ENCODE measurements at places on chromosomes 13 and 19. TPM values are rescaled to one million over a fixed set of nuclear protein-coding genes. Genes with fewer than 3 reads are reported as not detected.
A peak's percentile ranks its signal among the peaks of the same experiment; 100 is the strongest.

Gene ZNF850
- total RNA-seq = 40.7 TPM

Gene REEP6
- 1.4 TPM for total RNA-seq

Gene RGS9BP
- total RNA-seq = not detected

Gene SYNGR4
- total RNA-seq = not detected

Gene GNA15
- 105 TPM for total RNA-seq

GRCh38 chr19:677601-678436, 1.6 kb downstream of the FSTL3 start:
- no peak for DNase-seq

DNA sequence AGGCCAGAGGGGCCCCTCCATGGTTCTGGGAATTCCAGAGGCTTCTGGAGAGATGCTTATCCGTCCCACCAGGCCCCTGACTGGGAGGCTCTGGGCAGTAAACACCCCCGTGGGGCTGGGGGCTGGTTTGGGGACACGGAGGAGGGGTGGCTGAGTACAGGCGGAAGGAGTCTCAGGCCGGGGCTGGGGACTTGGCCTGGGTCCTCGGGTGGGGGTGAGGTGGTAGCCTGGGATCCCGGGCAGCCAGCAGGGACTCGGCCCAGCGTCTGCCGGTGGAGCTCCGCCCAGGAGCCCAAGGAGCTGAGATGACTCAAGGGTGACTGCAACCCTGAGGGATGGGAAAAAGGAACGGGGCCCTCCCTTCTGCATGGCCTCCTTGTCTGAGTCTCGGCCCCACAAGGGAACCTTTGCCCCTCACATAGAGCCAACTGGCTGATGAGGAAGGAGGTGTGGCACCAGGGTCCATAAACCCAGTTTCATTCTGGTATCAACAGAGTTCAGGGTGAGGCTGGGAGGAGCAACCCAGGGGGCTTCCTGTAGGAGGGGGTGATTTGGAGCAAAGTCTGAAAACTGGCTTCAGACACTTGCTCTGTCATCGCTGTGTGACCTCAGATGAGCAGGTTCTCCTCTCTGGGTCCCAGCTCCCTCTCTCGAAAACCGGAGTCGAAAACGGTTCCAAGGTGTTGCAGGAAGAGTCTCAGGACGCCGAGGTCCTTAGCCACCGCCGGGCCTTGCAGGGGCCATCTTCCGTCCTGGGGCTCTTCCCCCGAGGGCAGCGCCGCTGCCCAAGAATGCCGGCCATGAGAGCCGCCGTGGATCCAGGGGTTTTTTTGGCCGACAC, 809 bp downstream of the MISP start:
- DNase-seq = no peak

DNA sequence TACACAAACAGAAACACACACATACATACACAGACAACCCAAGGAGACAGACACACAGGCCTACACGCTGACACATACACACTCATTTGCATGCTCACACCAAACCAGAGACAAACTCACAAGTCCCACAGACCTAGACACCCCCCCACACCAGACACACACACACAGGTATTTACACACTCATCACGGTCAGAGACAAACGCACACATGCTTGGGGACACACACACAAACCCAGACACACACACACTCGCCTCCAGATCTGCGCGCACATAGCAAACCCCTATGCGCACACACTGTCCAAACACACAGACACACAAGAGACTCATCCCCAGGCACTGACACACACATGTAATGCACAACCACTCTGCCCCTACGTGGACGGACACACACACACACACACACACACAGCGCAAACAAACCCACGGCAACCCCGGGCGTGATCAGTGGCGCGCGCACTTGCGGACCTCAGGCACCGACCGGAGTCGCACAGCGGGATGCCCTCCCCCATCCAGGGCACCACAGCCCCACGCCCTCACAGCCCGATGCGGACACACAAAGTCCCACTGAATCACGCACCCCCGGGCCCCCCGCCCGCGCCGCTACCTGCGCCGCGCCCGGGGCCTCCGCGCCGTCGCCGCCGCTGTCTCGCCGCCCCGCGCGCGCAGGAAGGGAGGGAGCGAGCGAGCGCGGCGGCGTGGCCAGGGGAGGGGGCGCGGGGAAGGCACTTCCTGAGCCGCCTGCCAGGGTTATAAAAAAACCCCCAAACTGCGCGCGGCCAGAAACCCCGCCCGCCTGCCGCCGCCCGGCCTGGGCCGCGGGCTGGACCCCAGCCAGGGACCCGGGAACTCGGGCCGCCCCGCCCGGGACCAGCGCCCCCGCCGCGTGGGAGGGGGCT, at the start of gene ADAMTS10:
Gene ADAMTS10 (minus strand): TSS at position 675 of the 895 bp plus-strand sequence. CDS start 5,005 bp downstream, outside the sequence.
- no peak for DNase-seq

DNA sequence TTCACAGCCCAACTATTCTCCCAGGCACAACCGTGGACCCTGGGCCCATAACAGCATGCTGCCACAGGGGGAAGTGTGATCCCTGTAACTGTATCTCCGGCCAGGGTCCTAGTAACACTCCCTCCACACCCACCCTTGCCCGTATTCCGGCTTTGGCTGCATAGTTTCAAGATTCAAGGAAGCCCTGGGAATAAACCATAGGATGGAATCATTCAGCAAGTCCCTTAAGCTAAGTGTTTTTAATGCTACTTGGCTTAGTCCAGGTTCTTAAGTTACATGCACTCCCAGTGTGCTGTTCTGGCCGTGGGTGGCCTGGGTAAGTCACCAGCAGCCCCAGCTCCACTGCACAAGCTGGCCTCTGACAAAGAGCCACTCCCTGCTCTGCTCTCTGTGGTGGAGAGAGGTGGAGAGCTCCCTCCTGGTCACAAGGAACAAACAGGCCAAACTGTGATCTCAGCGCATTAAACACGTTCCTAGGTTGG, 532.4 kb upstream of the SGCG start:
- DNase-seq = no peak

DNA sequence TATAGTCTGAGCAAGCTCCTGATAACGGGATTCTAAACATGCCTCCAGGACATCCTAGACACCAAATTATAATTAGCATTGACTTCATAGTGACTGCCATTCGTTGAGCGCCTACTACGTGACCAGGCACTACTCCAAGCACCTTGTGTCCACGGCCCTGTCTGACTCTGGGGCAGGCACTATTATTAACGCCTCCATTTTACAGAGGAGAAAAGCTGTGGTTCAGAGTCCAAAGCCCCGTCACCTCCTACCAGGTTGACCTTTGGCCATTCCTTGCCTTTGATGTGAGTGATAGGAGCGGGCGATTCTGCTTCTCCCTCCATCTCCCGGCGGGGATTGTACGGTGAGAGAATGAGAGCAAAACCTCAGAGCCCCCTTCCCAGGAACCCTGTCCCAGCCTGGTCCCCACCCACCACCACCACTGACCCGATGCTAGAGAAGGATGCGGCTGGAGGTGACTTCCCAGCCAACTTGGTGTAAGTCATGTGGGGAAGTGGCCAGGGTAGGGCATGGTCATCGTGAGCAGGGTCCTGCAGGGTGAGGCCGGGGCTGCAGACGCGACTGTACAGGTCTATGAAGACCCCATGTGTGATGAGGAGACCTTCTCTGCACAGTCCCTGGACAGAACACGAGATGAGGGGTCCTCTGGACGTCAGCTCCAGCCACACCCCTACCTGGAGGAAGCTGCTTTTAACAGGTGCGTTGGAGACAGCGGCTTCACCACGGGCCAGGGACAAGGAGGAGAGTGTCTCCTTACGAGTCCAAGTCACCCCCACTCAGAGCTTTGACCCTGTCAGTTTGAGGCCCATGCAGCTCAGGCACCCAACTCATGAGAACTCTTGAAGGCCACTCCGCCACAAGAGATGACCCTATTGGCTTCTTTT, at the start of gene IGSF23:
Gene IGSF23 (plus strand): TSS at position 269 of the 884 bp plus-strand sequence. CDS start 83 bp downstream, at position 352.
- no peak for DNase-seq

DNA sequence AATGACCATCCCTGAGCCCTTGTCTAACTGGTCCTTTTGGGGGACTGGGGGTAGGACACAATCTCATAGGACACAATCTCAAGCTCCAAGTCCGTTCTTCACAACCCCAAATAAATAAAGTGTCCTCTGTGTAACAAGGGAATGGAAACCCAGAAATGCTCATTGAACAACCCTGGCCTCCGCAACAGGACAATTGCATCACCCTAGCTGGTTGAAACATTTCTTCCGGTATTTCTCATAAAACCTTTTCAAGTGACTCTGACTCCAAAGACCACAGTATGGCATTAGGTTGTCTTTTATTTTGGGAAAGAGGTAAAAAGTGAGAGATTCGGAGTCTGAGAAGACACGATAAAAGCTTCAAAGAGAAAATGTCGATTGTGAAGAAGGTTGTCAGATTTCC, 186.6 kb downstream of the ZNF536 start:
- DNase-seq = no peak

DNA sequence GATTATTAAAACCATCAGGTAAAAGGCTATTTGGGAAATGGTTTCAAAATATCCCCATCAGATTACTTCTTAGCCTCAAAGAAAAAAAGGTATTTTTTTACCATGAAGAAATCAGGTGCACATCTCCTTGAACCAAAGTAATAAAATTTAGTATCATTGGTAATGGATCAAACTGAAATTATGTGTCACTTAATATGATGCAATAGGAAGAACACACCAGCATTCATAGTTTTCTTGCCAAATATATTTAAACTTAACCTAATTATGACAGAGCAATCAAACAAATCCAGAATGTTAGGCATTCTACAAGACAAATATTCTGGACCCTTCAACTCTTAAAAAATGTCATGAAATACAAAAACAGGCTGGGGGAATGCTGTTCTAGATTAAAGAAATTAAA, 4.1 kb upstream of the ZNF420 start:
- no peak for DNase-seq

DNA sequence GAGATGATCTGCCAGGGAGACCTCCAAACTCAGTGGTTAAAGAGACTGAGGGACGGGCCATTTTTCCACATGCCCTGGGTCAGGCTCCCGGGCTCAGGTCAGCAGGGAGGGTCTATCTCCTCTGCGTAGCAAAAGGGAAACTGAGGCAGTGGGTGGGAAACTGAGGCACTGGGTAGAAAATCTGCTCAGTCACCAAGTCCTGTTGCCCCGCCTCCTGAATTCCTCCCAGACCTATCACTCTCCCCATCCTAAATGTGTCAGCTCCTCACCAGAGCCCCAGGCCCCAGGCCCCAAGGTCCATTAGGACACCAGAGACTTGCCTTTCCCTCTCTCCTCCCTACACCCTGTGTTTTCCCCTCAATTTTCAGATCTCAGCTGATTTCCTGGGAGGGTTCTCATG, 2.4 kb downstream of the CD320 start:
- DNase-seq = peak; percentile 48

- DNase-seq = peak; percentile 19
These were observed 12.1 kb upstream of the ANGPTL8 start for GRCh38 chr19:11227195-11227886.

GRCh38 chr13:95470574-95471366, 81.8 kb upstream of the CLDN10 start:
- no peak for DNase-seq

GRCh38 chr19:33507021-33507956, 14.3 kb downstream of the PEPD start:
- no peak for DNase-seq

GRCh38 chr19:44212866-44213346, 574 bp downstream of the ZNF227 start:
- DNase-seq = no peak

DNA sequence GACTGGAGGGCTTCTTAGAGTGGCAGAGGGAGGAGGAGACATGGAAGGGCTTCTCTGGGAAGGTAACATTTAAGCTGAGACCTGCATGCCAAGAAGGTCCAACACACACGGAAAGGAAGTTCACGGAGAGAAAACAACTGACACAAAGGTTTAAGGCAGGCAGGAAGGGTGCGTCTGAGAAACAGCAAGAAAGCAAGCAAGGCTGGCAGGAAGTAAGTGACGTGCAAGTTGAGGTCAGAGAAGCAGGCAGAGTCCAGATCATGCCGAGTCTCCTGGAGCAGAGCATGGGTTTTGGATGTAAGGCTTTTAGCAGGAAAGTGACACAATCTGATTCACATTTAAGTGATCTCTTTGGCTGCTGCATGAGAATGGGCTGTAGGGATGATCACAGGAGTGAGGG, 60.5 kb downstream of the ATP7B start:
- no peak for DNase-seq

DNA sequence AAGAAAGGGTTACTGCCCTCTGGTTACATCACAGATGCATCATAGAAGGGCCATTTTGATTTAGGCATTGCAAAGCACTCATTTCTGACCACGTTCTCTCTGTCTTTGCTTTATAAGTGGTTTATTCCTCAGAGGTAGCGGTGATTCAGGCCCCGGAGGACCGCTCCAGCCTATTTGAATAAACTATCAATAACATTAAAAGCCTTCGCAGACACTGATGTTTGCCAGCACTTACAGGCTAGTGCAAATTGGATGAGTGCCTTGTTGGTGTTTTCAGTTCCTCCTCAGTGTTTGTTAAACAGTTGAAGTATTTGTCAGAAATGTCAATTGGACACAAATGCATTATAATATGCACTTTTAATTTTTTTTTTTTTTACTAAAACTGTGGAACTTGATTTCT, 120.2 kb downstream of the RXFP2 start:
- no peak for DNase-seq

DNA sequence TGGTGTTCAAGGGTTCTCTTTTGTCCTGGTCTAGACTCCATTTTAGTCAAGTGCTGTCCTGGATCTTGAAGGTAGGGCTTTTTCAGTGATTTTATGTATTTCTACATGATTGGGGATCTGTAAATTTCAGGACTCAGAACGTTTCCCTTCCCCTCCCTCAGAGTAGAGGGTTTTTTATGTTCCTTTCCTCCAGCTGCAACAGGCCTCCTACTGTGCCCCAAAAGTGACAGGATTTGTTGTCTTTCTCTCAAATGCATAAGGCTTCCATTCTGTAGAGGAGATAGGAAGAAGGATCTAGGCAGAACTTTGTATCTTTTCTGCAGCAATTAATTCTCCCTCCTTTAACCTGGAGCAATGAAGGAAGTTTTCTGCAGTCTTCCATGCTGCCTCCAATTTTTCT, 251.3 kb downstream of the MAB21L1 start:
- no peak for DNase-seq

GRCh38 chr13:30329009-30329585, 21.7 kb upstream of the KATNAL1 start:
- no peak for DNase-seq

- no peak for DNase-seq
These were observed 9.6 kb downstream of the EFNB2 start for GRCh38 chr13:106525865-106526264.

All from activated naive CD4-positive, alpha-beta T cell treated with anti-CD3 and anti-CD28 coated beads, Interleukin-2, amount 50 U/mL, for 72 hours (primary cell).